ENCODE measurements at places on chromosomes 11 and 22.

- DNase-seq: no peak
Measured at GRCh38 chr22:44776605-44777363, 24.4 kb downstream of the ARHGAP8 start.

- no peak for DNase-seq
Measured at GRCh38 chr11:105834461-105834860, 187.6 kb downstream of the MSANTD4 start.

DNA sequence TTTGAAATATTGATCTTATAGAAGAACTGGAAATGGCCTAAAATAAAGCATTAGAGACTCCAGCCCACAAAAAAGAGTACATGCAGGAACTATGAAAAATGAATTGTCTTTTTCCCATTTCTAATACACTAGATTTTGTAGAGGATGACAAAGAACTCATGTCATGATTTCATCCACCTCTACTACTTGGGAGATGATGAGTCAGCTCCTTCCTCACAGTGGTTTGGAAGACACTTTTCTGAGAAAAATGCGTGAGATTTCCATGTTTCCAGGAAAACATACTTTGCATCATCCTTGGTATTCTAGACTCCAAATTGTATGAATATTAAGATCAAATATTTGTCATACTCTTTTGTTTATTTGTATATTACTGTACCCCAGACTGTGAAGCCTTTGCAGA lies 500.5 kb downstream of the FAM181B start:
- DNase-seq: no peak

DNA sequence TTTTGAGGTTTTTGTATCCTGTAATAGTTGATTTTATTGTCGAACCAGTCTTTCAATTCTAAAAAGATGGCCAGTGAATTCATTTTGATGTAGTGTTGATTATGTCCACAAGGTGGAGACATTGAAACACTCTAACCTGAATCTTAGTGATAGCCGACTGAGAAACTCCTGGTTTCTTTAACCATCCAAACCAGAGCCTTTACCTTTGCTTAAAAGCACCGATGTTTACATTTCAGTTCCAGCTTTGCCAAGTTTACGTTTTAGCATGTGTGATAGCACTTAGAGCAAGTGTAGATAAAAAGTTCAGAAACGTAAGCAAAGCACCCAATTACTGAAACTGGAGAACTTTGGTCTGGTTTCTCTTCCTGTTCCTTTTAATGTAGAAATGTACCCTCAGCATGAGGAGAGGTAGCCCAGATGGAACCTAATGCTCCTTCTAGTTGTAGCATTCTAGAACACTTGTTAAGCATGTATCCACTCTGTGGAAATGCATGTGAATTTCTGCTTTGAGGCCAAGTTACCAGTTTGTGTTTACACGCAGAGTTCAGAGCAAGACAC lies 208.6 kb downstream of the DBX1 start:
- DNase-seq: no peak

GRCh38 chr11:12459374-12459773 lies 82.0 kb downstream of the PARVA start:
- no peak for DNase-seq

GRCh38 chr11:61702701-61703312 lies 22.6 kb downstream of the DAGLA start:
- no peak for DNase-seq

DNA sequence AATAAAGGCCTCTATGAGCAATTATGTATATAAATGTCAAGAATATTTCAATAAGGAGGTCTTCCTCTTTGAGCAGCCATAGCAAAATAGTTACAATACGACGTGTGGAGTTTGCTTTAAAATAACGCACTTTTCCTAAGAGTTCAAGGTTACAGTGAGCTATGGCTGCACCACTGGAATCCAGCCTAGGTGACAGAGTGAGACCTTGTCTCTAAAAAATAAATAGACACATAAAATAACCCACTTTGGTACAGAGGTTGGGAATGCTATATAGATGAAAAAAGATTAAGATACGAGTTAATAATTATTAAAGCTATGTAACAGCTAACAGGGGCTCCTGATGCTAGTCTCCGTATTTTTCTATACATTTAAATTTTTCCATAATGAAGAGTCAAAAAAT lies 12.6 kb downstream of the RAB6A start:
- DNase-seq: no peak

DNA sequence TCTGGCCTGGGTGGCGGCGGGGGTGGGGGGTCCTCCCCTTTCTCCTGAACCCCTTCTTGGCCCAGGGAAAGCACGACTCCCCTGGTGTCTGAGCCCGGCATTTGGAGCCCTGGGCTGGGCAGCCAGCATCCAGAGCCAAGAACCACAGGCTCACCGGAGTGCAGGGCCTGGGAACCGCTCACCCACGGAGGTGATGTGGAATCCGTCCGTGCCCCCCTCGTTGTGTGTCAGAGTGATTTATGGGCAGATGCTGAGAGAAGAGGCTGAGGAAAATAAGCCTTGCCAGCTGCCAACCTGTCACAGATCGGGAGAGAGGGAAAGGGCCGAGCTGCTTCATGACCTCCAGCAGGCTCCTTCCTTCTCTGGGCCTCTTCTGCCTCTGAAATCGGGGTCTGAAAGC lies 33.7 kb downstream of the WNT11 start:
- no peak for DNase-seq

GRCh38 chr11:46402957-46403902 lies 11.7 kb upstream of the CHRM4 start:
- no peak for DNase-seq

DNA sequence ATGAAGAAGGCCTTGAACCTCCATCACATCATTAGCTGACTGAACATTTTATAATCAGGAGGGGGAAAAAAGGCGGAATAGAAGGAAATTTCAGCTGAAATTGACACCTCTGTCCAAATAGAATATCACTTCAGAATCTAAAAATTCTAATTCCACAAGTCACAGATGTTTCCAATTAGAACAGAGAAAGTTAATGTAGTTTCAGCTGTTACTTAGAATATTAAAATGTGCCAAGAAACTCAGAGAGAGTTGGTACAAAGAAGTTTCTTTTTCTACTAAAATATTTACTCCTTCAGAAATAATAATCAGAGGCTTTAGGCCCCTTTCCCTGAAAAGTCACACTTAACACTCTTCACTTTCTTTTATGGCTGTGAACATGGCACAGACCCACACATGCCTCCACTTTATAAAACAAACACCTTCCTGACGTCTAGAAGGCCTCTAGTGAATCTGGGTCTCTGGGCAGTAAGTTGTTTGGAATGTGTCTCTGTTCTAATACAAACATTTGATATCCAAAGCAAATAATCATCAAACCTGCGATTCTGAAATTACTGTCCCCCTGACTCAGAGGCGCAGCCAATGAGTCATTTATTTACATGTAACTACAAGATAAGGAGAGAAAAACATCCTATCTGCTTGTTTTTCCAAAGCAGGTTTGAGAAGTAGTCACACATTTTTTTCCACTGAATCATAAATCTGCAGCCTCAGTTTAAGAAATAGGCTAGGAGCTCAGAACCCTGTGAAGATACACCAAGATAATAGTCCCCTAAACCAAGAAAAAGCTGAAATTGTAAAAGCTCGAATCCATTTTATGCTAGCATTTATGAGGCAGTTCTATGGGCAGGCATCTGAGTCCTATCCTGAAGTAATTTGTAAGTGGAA lies 148.4 kb downstream of the ME3 start:
- DNase-seq: peak; percentile 77

All from skeletal muscle cell (primary cell).